ENCODE measurements at places on chromosomes 1 and 21. TPM values are rescaled to one million over a fixed set of nuclear protein-coding genes. Genes with fewer than 3 reads are reported as not detected.

DNA sequence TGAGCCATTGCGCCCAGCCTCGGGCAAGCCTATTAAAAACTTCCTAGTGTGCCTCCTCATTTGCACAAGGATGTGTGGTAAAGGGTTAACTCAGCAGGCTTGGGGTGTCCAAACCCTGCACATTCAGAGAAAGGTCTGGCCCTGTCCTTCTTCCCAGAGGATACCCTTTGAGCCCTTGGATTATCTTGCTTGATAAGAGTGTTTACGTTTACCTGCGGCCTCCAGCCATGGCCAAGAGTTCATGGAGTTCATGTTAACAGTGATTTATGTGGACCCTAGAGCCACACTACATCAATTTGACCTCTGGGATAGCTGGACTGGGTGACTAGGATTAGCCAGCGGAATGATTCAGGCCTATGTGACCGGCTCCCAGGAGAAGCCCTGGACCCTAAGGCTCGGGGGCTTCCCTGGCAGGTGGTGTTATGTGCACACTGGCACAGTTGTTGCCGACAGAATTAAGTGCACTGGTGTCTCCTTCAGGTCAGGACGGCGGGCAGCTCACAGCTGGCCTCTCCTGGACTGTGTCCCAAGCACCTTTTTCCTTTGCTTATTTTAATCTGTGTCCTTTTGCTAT lies 7.7 kb upstream of the TCP10L start:
- no peak for DNase-seq
- no peaks in the 10 kb centered on the region for H3K27me3 ChIP-seq
- H3K27ac ChIP-seq, result no peak overlapping the region
- no peak overlapping the region for H3K4me3 ChIP-seq
- no peaks in the 10 kb centered on the region for H3K36me3 ChIP-seq

GRCh38 chr1:163115887-163116286 lies 46.7 kb downstream of the RGS4 start:
- H3K27ac ChIP-seq, result no peak overlapping the region
- no peak overlapping the region for H3K4me3 ChIP-seq
- no peaks in the 10 kb centered on the region for H3K36me3 ChIP-seq
- no peak for DNase-seq
- peaks cover 9% of the 10 kb centered on the region for H3K4me1 ChIP-seq

GRCh38 chr1:151638074-151638775 lies 26.4 kb downstream of the SNX27 start:
- peaks cover 20% of the 10 kb centered on the region for H3K4me1 ChIP-seq
- H3K27ac ChIP-seq, result no peak overlapping the region
- DNase-seq, result no peak
- H3K36me3 ChIP-seq, result no peaks in the 10 kb centered on the region
- H3K27me3 ChIP-seq, result no peaks in the 10 kb centered on the region

DNA sequence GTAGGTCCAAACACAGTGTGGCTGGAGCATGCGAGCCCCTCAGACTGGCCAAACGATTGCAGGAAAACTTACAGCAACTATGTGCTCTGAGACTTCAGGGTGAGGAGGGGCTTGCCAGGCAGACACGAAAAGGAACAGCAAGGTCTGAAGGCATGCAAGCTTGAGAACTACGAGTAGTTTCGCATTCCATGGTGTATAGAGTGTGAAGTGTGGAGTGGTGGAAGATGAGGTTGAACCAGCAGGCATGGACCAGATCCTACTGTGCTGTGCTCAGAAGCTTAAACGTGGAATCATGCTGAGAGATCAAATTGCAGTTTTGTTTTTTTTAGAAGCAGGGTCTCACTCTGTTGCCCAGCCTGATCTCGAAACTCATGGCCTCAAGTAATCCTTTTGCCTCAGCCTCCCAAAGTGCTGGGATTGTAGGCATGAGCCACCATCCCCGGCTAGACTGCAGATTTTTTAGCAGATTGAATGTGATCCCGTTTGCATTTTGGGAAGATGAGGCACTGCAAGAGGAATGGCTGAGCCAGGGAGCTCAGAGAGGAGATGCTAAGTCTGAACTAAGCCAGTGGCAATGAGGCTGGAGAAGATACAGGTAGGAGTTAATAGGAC lies 5.1 kb upstream of the TFAP2E start:
- H3K27ac ChIP-seq, result no peak overlapping the region
- H3K4me1 ChIP-seq, result peaks cover 7% of the 10 kb centered on the region
- H3K27me3 ChIP-seq, result no peaks in the 10 kb centered on the region
- H3K36me3 ChIP-seq, result no peaks in the 10 kb centered on the region
- no peak overlapping the region for H3K4me3 ChIP-seq
- peak; percentile 5 for DNase-seq

- H3K27me3 ChIP-seq, result no peaks in the 10 kb centered on the region
- no peak overlapping the region for H3K27ac ChIP-seq
- DNase-seq, result peak; percentile 16
These were observed 59.8 kb downstream of the CRB1 start for GRCh38 chr1:197327776-197328364.

DNA sequence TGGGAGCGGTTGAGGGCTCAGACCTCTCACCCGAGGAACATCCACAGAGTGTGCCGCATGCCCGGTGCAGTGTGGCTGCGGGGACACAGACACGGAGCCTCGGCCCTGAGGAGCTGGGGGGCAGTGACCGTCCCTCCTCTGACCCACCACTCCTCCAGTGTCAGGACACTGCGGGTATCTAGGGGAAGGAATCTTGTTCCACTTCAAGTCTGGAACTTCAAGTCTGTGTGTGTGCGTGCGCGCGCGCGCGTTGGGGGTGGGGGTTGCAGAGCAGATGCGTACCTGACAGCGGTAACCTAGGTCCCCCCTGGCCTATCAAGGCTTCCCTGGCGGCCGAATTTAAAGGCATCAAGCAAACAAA lies 17.3 kb downstream of the PCSK9 start:
- H3K4me1 ChIP-seq, result no peaks in the 10 kb centered on the region
- H3K27me3 ChIP-seq, result no peaks in the 10 kb centered on the region
- H3K4me3 ChIP-seq, result no peak overlapping the region
- DNase-seq, result no peak

DNA sequence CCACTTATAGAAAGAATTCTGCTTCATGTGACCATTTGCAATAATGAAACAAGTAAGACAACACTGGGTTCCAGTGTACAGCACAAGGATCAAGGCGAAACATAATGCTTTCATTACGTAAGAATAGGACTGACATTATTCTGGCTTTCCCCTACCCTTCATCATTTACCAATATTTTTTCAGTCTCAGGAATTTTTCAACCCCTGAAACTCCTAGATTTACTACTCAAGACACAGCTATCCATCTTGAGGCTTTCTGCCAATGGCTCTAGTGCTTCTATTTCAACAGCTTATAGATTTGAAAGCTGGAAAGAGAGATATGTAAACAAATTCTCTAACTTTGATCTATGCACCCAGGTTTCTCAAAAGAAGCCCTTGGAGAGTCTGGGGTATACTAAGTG lies 48.4 kb downstream of the WLS start:
- no peak overlapping the region for H3K27ac ChIP-seq
- no peak overlapping the region for H3K4me3 ChIP-seq
- peaks cover 14% of the 10 kb centered on the region for H3K36me3 ChIP-seq
- no peaks in the 10 kb centered on the region for H3K4me1 ChIP-seq

DNA sequence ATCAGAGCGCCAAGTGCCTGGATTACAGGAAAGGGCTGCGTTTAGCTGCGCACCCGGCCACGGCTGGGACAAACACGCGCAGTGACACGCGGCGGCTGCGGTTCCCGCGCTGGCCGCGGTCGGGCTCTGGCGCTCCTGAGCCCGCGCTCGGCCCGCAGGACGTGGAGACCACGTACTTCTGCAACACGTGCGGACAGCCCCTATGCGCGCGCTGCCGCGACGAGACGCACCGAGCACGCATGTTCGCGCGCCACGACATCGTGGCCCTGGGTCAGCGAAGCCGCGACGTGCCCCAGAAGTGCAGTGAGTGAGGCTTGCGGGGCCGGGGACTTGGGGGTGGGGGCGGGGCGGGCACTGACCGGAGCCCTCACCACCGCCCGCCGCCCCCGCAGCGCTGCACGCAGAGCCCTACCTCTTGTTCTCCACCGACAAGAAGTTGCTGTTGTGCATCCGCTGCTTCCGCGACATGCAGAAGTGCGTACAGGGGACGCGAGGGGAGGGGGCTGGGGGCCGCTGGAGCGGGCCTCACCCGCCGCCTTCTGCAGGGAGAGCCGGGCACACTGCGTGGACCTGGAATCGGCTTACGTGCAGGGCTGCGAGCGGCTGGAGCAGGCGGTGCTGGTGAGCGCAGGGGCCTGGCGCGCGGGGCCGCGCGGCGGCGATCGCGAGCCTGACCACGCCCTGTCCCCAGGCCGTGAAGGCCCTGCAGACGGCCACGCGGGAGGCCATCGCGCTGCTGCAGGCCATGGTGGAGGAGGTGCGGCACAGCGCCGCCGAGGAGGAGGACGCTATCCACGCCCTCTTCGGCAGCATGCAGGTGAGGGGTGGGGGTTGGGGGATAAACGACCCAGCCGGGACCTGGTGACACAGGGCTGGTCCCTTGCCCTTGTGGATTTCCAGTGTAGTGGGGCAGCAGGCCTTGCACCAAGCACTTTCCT lies 3.1 kb downstream of the RNF207 start:
- peak overlapping the region; percentile 58 for H3K4me3 ChIP-seq
- DNase-seq, result peak; percentile 93

GRCh38 chr1:238171985-238172384 lies 281.3 kb upstream of the ZP4 start:
- H3K27ac ChIP-seq, result no peak overlapping the region
- no peaks in the 10 kb centered on the region for H3K27me3 ChIP-seq
- no peaks in the 10 kb centered on the region for H3K36me3 ChIP-seq
- no peak for DNase-seq

DNA sequence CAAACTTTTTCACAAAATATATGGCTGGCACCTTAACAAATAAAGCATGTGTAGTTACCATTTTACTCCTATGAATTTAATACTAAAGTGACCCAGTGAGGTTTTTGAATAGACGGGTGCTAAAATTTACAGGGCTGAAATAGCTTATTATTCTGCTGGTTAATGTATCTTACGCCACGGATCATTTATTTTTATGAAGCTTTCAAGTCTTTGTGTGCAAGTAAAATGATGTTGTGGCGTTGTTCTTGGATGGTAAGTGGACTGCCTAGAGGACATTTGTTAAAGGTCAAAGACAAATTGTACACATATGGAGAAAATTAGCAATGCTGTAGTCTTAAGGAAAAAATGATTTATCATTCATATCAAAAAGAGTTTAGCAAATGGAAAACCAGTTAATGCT lies 22.8 kb downstream of the INSL5 start:
- DNase-seq, result no peak
- H3K4me3 ChIP-seq, result no peak overlapping the region
- H3K27ac ChIP-seq, result no peak overlapping the region

DNA sequence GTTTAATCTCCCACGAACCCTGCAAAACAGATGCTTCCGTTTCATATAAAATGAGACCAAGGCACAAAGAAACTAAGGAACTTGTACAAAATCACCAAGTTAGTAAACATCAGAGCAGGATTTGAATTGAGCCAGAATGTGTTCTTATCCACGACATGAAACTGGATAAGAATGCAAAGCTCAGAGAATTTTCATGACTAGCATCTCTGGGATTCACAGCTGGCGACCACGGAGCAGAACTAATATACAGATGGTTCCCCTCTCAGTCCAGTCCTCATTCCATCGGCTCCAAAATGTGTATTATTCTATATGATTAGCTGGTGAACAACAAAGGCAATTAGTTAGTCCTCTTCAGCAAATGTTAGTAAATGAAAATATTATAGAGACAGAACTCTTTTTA lies 72.3 kb upstream of the ERG start:
- no peak overlapping the region for H3K27ac ChIP-seq
- no peak overlapping the region for H3K4me3 ChIP-seq
- H3K36me3 ChIP-seq, result no peaks in the 10 kb centered on the region
- no peaks in the 10 kb centered on the region for H3K4me1 ChIP-seq
- no peak for DNase-seq

DNA sequence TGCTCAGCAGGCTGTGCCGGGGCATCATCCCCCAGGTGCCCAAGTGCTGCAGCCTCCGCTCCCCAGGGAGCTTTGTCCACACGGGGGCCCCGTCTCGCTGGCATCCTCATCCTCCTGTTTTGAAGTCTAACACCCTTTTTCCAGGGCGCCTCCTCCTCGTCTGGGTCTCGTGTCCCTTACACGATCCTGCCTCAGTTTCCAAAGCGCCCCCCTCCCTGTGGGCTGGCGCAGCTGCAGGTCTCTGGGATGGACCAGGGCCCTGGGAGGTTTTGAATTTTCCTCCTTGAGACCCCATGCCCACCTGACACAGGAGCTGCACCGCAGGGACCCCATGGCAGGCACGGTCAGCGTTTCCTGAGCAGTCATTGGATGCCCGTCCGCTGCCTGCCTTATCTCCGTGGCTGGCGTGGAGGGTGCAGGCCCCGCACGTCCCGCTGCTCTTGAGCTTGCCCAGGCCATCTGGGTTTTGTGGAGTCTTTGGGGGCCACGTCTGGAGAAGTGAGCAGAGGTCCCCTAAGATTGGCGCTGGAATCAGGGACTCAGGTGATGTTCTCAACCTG lies 37.4 kb upstream of the DIP2A start:
- H3K36me3 ChIP-seq, result peaks cover 3% of the 10 kb centered on the region
- H3K27ac ChIP-seq, result no peak overlapping the region
- H3K4me1 ChIP-seq, result no peaks in the 10 kb centered on the region
- no peak for DNase-seq
- no peak overlapping the region for H3K4me3 ChIP-seq

- H3K27me3 ChIP-seq, result peaks cover 94% of the 10 kb centered on the region
- H3K4me1 ChIP-seq, result no peaks in the 10 kb centered on the region
- DNase-seq, result no peak
- H3K27ac ChIP-seq, result no peak overlapping the region
- no peak overlapping the region for H3K4me3 ChIP-seq
These were observed 3.1 kb downstream of the RNF220 start for GRCh38 chr1:44408212-44408582.

DNA sequence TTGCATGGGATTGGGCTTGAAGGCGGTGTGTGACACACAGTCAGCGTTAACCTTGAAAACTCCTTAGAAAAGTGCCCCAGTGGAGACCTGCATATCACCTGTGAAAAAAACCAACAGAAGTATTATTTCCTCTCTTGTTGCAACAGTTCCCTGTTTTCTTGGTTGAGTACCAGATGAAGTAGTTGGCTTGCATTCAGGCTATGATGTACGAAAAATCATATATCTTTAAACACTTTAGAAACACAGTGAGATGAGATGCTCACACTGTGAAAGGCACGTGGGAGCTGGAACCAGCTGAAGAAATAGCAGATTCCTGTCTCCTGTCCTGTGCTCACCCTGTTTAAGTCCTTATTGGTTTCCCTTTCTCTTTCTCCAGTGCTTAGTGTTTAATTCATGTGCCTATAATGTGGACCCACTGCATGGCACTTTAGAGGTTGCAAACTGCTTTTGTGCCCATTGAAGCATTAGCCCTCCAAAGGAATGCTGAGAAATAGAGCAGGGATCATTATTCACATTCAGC lies 2.8 kb downstream of the CAMK1G start:
- peak overlapping the region; percentile 89 for H3K27ac ChIP-seq
- no peaks in the 10 kb centered on the region for H3K27me3 ChIP-seq
- H3K36me3 ChIP-seq, result peaks cover 6% of the 10 kb centered on the region
- peak overlapping the region; percentile 80 for H3K4me3 ChIP-seq
- peaks cover 18% of the 10 kb centered on the region for H3K4me1 ChIP-seq

- no peak overlapping the region for H3K4me3 ChIP-seq
- H3K36me3 ChIP-seq, result no peaks in the 10 kb centered on the region
- H3K27ac ChIP-seq, result no peak overlapping the region
- no peaks in the 10 kb centered on the region for H3K4me1 ChIP-seq
- H3K27me3 ChIP-seq, result no peaks in the 10 kb centered on the region
- no peak for DNase-seq
These were observed 420.3 kb downstream of the NPHP4 start for GRCh38 chr1:5571861-5572401.

The ANGPTL7 gene
- polyA plus RNA-seq, result 0.08 TPM

The CELA2B gene
- not detected for polyA plus RNA-seq

The LIPI gene
- not detected for polyA plus RNA-seq

The SPATA17 gene
- polyA plus RNA-seq, result 0.81 TPM

The CELA3B gene
- polyA plus RNA-seq, result not detected

The TMEM69 gene
- 74.0 TPM for polyA plus RNA-seq

The BRDT gene
- polyA plus RNA-seq, result not detected

The CD2 gene
- not detected for polyA plus RNA-seq

The SLC30A1 gene
- 7.2 TPM for polyA plus RNA-seq

The FAM131C gene
- 0.97 TPM for polyA plus RNA-seq

The CELA3A gene
- polyA plus RNA-seq, result not detected

All from SK-N-SH (cell line).